CD4-positive, alpha-beta T cell treated with Interferon alpha-2 for 1 hour (primary cell): ENCODE measurements at places on chromosomes 2 and 18.

DNA sequence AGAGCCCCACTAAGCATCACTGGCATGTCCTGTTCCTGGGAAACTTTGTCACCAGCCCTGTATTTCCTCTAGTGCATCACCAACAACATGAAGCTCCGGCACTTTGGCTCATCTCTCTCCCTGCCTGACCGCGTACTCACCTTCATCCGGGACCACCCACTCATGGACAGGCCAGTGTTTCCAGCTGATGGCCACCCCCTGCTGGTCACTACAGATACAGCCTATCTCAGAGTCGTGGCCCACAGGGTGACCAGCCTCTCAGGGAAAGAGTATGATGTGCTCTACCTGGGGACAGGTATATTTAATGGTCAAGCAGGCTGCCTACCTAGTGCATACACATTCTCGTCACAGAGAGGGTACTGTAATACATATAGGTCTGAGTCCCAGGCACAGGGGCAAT lies 21.0 kb downstream of the SEMA4F start:
- DNase-seq: no peak

GRCh38 chr18:44830581-44830980 lies 149.9 kb downstream of the SETBP1 start:
- no peak for DNase-seq

GRCh38 chr18:12233378-12233777 lies 20.8 kb upstream of the CIDEA start:
- no peak for DNase-seq

DNA sequence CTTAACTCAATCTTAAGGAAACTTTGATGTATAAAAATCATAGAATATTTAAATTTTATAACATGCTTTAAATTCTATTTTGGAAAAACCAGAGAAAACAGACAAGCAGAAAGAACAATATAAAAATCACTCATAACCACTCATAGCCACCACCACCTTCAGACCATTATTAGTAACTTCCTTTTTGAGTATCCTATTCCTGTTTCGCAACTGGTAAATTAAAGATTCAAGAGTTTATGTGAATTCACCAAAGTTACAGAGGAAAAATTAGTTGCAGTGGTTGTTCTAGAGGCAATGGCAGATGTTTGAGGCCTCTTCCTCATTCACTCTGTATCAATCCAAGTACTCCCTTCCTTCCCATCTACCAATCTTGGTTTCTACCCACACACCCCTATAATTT lies 49.3 kb upstream of the PROKR1 start:
- DNase-seq: no peak

DNA sequence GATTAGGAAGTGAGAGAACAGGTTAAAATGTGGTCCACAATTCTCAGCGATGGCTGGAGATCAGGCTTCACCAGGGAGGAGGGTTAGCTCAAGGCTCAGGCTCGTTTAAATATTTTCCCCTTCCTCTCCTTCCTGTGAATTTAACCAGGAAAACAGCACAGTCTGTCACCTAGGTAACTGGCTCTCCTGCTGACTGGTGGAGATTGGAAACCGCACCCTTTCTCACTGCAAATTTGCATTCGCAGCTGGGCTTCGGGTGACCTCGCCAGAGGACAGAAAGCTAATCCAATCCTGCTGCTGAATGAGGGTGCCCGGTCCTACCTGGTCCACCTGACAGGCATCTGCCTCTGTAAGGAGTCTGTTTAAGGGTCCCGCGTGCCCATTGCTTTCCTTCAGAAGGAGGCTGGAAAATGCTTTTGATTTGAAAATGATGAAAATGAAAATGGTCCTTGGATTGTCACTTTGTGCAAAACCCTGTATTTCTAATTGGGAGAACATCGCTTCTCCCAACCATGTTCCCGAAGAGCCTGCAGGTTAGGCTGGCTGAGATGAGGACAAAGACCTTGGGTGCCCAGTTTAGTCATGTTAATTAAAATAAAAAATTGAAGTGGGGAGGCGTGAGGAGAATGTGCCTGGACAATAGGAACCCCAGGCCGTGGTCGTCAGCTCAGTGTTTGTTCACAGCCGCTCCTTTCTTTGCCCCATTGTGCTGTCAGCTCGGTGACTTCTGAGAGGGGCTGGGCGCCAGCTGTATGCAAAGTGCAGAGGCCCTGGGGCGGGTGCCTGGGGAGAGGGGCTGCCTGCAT lies 43.4 kb upstream of the MTCL1 start:
- no peak for DNase-seq

DNA sequence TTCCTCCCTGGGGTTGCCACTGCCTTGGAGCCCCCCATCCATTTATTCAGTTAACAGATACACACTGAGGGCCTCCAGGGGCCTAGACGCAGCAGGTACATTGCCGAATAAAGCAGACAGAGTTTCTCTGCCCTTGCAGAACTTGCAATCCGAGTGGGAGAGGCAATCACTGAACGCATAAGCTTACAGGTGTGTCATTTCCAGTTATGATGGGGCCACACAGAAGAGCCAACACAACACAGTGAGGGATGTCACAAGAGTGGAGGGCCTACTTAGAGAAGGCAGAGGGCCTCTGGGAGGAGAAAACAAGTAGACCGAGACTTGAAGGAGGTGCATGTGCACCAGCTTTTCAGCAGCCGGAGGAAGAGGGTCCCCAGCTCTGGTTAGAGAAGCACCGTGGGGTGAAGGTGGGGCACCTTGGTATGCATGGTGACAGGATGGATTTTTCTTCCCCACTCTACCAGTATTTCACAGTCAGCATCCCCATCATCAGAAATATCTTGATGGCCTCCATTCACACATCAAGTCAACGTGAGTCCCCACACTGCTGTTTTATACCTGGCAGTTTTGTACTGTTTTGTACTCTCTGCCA lies 150.9 kb downstream of the SMAD7 start:
- no peak for DNase-seq

- DNase-seq: no peak
These were observed 3.2 kb downstream of the WBP1 start for GRCh38 chr2:74461187-74462053.

- no peak for DNase-seq
These were observed 297.6 kb downstream of the TMX3 start for GRCh38 chr18:68417166-68417799.
